ENCODE measurements at places on chromosomes 6 and 20. TPM values are rescaled to one million over a fixed set of nuclear protein-coding genes. Genes with fewer than 3 reads are reported as not detected.

- DNase-seq, result no peak
Observed at GRCh38 chr6:35492258-35492973, 4.5 kb downstream of the TEAD3 start.

DNA sequence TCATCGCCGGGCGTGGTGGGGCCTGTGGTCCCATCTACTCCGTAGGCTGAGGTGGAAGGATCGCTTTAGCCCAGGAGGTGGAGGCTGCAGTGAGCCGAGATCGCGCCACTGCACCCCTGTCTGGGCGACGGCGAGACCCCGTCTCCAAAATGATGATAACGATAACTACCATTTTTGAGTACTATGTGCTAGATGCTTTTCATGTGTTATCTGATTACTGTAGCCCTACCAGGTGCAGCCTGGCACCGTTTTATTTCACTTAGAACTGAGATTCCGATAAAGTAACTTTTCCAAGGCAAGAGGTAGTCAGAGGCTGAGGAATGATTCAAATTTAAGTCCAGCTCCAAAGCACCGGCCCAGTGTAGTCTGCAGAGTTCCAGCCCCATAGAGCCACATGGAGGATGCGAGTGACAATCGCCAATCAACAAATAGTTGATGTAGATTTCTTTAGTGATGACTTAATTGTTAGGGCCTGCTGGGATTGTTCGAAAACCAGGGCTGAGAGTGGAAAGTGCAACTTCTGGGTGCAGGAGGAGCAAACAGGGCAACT is 727 bp downstream of the ERMARD start:
- no peak for DNase-seq

DNA sequence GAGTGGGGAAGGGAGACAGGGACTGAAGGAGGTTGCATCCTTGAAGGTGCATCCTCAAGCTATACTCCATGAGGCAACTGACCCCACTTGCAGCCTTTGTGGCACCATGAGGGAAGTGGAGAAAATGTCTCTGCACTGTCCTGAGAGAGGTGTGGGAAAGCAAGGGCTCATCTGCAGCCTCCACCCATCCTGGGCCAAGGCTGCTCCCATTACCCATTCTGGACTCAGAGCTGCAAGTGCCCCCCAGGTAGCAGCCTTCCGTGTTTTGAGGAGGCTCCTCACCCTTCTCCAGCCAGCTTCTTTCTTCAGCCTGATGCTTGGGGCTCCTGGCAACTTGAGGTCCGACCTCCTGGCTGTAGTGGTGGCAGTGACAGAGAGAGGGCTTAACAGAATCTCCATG is 294.6 kb downstream of the CDH26 start:
- no peak for DNase-seq

GRCh38 chr6:11226005-11226404 is 6.5 kb downstream of the NEDD9 start:
- DNase-seq, result no peak

DNA sequence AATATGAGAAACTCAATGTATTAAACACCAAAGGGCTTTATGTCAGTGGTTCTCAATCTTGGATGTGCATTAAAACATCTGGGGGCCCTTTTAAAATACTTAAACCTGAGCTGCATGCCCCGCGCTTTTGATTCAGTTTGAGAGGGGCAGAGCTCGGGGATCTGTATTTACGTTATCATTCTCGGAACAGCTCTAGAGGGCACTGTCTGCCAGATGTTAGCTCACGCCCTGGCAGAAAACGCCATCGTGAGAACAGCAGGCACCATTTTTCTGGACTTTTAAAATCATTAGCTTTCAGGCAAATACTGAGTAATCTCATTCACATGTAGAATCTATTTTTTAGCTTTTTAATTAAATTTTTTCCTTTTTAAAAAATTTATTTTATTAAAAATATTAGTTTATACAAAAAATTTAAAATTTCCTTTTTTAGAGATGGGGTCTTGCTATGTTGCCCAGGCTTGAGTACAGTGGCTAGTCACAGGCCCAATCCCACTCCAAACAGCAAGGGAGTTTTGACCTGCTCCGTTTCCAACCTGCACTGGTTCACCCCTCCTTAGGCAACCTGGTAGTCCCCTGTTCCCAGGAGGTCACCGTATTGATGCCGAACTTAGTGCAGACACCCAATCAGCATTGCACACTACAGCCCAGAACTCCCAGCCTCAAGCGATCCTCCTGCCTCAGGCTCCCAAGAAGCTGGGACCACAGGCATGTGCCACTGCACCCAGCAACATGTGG is 30.0 kb upstream of the ZNF133 start:
- no peak for DNase-seq

DNA sequence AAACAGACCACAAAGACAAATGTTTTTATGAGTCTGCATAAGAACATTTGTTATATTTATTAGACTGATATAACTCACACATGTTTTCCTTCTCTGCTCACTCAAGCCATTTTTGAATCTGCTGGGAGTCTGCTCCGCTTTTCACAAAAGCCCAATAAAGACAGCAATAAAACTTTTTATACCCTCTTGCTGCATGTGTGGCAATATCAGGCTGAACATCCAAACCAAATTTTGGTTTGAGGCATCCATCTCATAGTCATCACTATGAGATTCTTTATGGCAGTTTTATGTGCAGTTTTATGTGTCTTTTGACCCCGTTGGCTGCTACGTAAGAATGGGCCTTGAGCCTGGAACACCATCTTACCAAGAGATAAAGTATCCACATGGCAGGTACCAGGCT is 1276.8 kb upstream of the ADGRB3 start:
- DNase-seq, result no peak

GRCh38 chr6:157976345-157977175 is 5.1 kb upstream of the SYNJ2 start:
- no peak for DNase-seq

DNA sequence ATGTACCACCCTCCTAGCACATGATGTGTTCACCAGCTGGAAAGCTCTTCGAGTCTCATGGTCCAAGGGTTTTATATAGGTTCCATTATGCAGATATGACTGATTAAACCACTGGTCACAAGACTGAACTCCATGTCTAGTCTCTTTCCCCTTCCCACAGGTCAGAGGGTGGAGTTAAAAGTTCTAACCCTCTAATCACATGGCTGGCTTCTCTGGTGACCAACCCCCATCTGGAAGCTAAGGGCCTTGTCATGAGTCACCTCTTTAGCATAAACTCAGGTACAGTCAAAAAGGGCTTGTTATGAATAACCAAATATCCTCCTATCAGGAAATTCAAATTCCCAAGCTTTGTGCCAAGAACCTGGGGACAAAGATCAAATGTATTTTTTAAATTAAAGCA is 52.0 kb upstream of the KLHL31 start:
- DNase-seq, result no peak

DNA sequence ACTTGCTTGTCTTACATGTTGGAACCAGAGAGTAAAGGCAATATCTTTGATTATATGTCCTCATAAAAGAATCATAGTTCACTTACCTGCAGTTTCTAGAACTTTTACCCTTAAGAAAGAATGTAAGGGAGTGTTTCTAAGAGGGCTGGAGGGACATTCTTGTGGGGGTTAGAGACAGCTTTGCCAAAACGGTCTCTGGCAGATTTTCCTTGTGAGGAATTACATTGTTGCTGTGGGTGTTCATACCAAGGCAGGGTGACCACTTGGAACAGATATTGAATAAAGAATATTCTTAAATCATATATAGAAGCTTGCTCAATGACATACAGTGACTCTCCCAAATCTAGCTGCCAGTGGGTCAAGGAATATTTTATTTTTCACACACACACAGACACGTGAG is 517.6 kb upstream of the SOX4 start:
- no peak for DNase-seq

- no peak for DNase-seq
Observed at GRCh38 chr20:58941471-58941870, 39.6 kb upstream of the NELFCD start.

GRCh38 chr20:11355345-11355744 is 562.3 kb upstream of the BTBD3 start:
- DNase-seq, result no peak

DNA sequence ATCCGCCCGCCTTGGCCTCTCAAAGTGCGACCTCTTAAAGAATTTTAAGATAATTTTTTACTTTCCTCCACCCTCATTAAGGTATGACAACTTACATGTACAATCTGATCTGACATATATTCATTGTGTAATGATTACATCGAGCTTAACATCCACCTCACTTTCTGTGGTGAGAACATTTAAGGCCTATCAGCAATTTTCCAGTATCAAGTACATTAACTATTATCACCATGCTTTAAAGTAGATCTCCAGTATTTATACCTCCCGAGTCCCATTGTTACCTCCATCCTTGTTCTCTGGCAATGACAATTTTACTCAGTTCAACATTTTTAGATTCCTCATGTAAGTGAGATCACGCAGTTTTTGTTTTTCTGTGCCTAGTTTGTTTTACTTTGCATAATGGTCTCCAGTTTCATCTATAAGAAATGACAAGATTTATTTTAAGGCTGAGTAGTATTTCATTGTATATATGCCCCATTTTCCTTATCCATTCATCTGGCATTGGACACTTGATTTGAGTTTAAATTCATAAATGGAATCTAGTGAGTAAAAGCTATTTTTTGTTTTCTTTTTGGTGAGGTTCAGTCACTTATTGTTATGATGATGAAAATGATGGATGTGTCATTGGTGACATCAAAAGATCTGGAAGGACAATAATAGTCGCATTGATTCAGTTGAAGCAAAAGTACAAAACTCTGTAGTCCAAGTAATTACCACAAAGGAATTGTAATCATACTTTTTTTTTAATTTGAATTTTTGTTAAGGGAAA is 87.0 kb downstream of the OR2B2 start:
- no peak for DNase-seq

- no peak for DNase-seq
Observed at GRCh38 chr20:52993076-52993475, 20.9 kb downstream of the TSHZ2 start.

DNA sequence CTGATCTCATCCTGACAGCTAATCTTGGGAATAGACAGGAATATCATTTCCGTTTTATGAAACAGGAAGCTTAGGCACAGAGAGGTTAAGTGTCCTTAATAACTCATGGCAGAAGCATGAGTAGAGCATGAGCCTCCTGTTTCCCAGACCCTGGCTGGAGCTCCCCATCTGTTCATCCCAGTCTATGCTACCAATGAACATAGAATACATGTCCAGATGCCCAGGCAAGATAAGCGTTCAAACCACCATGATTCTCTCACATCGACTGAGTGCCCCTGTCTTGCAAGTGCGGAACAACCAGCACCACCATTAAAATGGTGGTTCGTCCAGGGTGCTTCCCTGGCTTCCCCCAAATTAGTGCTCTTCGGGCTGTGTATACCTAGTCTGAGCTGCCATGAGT is 217.1 kb downstream of the FARS2 start:
- no peak for DNase-seq

- no peak for DNase-seq
Observed at GRCh38 chr6:47736083-47736700, 37.8 kb downstream of the ADGRF4 start.

DNA sequence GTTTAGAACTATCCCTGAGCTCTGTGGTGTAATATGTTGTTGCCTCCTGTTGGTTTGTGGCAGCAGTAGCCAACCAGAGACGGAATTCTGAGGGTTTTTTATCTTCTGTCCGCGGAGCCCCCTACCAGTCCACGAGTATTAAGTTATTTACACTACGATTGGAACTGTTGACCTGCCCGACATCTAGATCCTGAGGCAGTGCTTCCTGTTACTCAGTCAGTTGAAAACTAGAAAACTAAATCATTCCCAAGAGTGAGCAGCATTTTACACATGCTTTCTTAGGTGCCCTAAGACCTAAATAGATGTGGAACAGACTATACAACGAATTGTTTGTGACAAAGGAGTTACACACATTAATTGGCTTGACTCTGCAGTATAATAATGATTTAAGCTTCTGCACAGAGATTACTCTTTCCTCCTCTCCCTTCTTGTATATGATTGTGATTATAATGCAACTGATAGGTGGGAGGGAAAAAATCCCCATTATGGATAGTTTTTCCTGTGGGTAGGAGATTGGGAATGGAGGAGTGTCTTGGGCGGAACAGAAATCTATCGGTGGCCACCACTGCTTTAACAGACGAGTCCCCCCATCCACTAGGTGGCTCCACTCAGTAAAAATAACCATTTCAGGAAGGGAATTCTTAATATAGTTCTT is 1.7 kb downstream of the LOC128125822 start:
- peak; percentile 48 for DNase-seq

Gene MATN4
- 0.22 TPM for total RNA-seq

Gene DDX43
- 0.98 TPM for total RNA-seq

Gene SERINC1
- 62.9 TPM for total RNA-seq

Gene LRRC73
- 0.11 TPM for total RNA-seq

Gene RRAGD
- total RNA-seq, result 8.7 TPM

Gene PSORS1C1
- total RNA-seq, result not detected

Gene CASS4
- 3.7 TPM for total RNA-seq

Measured in CD8-positive, alpha-beta memory T cell (primary cell).